ENCODE measurements at places on chromosomes 16 and 17. TPM values are rescaled to one million over a fixed set of nuclear protein-coding genes. Genes with fewer than 3 reads are reported as not detected.

ENO3 gene
- total RNA-seq = 2.5 TPM

PLA2G10 gene
- total RNA-seq = not detected

FOXJ1 gene
- not detected for total RNA-seq

HYDIN gene
- 5.4 TPM for total RNA-seq

TMEM98 gene
- 85.3 TPM for total RNA-seq

Measured in thoracic aorta (tissue), 2 donors.